ENCODE measurements at places on chromosomes 2 and 18.

- no peak for DNase-seq
Observed at GRCh38 chr2:112684415-112684775, 36.4 kb upstream of the NT5DC4 start.

- DNase-seq, result peak; percentile 86
Observed at GRCh38 chr2:113324684-113325160, 46.0 kb upstream of the PAX8 start.

DNA sequence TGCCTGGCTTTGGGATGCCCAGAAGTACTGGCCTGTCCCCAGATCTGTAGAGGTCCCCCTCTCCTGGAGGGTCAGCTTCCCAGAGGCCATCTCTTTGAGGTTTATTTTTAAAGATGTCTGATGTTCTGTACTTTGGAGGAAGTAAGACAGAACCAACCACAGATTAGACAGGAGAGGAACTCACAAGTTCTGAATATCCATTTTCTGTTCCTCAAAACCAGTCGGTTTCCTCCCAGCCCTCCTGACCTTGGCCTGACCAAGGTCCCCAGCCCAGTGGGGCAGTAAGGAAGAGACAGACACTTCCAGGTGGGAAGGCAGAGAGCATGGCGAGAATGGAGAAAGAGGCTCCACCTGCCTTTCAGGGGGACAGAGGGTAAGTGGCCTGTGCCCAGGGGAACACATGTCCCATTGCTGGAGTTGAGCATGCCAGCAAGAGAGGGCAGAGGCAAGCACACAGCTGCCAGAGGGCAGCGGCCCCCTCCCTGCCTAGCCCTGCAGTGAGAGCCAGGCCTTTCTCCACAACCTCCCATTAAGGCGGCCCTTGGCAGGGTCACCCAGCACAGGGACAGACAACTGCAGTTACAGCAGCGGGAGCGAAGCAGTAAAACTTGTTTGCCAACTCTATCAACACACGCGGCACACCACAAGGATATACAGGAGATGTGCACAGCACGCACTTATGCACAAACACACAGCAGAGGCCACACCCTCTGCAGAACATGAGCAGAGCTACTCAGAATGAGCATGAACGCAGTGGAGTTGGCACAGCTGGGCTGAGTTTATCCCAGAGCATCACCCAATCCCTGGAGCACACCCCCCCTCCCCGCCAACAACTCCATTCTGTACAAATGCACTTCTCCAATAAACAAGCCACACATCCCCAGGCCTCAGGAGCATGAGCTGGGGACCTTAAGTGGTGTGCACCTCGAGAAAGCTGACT lies 18.5 kb upstream of the SEMA4C start:
- no peak for DNase-seq

GRCh38 chr2:134455426-134455825 lies 201.6 kb downstream of the MGAT5 start:
- DNase-seq, result no peak

- DNase-seq, result no peak
Observed at GRCh38 chr2:232609607-232610006, 23.8 kb upstream of the EFHD1 start.

DNA sequence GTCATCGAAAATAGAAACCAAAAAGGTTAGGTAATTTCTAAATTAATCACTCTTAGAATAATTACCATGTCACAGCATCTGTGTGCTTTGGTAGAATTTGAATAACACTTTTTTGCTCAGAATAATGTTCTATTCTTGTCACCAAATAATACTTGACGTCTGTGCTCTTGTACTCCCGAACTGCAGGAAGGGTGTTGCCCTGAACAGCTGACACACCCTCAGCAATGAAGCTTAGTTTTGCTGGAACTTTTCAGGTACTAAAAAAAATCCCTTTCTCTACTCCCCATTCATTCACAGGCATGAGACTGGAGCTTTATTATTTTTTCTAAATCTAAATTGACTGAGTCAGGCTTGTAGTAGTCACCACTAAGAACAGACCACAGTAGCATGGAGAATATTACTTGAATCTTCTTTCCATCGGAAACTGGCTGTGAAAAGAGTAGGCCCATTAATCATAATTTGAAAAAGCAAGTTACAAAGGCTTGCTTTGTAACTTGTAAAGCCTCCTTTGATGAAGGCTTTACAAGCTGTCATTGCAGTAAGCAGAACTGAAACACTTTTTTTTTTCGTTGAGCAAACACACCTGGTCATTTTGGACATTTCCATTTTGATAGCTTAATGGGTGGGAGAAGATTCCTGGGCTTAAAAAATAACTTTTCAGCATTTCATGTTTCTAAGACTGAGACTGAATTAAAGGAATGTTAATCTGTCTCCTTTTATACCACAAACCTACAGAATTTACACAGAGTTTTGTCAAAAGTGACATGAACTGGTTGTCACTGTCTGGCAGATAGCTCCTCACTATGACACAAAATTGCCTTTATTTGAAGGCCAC lies 70.3 kb upstream of the PELI1 start:
- no peak for DNase-seq

DNA sequence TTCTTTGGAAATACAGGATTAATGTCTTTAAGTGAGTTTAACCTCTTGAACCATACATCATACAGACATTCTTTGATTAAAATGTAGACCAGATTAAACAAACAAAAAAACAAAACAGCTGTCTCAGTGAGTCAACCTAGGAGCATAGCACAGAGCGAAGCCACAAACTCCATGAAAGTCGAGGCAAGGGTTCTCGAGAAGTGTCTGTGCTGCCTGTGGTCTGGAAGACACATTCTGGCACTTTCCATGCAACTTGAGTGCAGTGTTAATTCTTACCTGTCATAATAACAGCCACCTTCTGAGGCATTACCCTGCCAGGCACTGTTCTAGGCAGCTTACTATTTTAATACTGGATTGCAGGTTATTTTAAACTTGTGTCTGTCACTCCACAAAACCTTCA lies 435.5 kb upstream of the MMADHC start:
- no peak for DNase-seq

- no peak for DNase-seq
Observed at GRCh38 chr2:11375025-11375688, 30.7 kb upstream of the ROCK2 start.

- DNase-seq, result no peak
Observed at GRCh38 chr2:20487030-20487391, 40.1 kb downstream of the RHOB start.

DNA sequence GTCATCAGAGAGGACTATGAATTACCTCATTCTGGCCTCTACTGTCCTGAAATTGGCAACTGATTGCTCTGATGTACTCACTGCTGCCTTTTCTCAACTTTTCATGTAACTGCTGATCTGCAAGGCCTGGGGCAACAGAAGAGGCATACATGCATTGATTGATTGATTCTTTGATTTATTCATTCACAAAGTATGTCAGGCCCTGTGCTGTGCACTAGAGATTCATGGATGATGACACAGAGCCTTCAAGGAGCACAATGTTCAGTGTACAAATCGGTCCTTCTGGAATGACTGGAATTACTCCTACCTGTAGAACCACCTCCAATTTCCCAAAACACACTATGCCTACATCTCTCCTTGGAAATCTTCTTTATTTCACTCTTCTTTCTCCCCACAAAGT lies 111.3 kb downstream of the LRATD1 start:
- no peak for DNase-seq

- no peak for DNase-seq
Observed at GRCh38 chr18:51647346-51647745, 449.9 kb upstream of the MEX3C start.

DNA sequence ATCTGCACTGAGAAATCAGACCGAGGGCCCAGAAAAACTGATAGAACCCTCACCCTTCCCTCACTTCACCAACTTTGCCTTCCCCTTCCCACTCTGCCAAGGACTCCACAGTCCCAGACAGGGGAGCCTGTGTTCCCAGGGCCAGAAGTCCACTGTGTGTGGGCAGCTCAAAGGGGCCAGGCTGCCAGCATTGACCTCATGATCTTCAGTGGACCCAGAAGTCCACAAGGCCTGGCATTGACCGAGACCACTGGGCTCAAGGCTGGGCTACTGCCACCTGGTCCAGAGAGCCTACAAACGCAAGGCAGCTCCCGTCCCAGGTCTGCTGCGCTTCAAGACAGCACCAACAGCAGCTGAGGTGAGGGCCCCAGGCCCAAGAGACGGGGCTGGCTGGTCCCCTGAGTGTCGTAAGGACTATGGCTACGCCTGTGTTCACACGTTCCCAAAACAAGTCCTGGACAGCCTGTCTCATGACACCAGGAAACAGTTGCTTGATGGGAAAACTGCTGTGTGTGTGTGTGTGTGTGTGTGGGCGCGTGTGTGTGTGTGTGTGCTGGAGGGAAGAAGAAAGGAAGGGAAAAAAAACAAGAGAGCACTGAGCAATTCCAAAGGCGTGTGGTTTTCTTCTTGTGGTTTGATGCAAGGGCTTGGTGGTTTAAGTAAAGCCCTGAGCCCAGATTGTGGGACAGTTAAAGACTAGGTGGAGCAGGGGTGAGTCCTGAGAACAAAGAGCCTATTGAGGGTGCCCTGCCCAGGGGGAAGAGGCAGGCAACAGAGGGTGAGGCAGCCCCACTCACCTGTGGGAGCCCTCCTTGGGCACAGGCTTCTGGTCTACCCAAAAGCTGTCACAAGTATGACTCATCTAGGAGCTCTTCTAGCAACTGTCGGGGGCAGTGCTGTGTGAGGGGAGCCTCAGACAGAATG lies 46.6 kb upstream of the ZBTB7C start:
- DNase-seq, result peak; percentile 95

DNA sequence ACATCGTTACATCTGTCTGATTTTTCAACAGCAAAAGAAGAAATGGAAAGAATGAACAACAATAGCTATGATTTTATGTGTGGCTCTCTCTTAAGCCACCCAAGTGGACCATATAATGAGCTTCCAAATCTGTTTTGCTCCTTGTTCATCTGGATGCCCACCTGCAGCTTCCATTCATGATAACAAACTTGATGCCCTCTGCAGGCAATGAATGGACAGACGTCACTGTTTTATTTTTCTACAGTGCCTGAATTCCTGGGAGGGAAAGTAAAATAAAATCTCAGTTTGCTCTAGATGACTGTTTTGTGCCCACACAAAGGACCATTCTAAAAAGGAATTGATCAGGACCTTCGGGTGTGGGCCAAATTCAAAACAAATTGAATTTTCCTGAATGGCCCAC lies 5.0 kb downstream of the MREG start:
- DNase-seq, result no peak

- DNase-seq, result no peak
Observed at GRCh38 chr2:29269765-29270109, 154.5 kb downstream of the CLIP4 start.

GRCh38 chr2:180695586-180696401 lies 284.6 kb upstream of the UBE2E3 start:
- DNase-seq, result no peak

DNA sequence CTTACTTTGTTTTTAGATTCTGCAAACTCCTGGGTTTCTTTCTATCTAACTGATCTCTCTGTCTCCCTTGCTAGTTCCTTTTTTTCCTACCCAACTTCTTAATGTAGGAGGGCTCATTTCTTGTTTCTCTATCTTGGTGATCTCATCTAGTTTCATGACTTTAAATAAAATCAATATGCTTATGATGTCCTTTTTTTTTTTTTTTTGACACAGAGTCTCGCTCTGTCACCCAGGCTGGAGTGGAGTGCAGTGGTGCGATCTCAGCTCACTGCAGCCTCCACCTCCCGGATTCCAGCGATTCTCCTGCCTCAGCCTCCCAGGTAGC lies 42.2 kb upstream of the IL1RL1 start:
- no peak for DNase-seq

DNA sequence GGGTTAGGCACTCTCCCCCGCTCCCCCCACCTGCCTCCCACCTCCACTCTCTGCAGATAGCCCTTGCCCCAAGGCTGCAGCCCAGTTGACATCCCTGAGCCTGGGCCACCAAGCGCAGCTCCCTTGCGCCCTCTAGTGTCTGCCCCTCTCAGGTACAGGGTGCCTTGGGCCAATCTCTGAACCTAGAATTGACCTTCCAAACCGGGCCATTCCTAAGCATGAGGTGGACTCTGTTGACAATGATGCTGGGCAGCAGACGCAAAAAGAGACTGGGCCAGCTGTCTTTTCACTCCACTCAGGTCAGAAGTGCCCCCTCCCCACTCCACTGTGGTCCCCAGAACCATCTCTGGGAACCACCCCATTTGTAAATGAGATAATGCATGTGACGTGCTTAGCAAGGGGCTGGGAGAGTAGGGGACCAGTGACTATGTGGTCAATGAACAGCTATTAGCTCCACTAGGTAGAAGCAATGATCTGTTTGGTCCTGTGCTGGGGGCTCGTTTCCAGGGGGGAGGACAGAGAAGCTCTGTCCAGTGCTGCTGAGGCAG lies 43.3 kb upstream of the PLB1 start:
- DNase-seq, result peak; percentile 42

- DNase-seq, result no peak
Observed at GRCh38 chr2:33380001-33380609, 96.3 kb upstream of the RASGRP3 start.

DNA sequence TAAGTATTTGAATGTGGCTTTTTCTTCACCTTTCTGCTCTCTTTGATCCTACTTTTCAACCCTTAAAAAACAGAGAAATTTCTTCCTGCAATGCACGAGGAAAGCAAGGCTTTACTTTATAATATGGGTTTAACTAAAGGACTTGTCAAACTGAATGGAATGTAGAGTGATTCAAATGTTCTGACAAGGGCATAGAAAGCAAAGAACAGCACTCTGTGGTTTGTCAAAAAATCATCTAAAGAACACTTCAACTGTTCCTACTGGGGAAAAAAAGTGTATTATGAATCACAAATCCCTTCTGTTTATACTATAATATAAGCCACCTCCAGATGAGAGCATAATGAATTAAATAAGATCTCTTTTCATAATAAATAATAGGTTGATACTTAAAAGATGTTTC lies 45.0 kb upstream of the RIT2 start:
- peak; percentile 24 for DNase-seq

DNA sequence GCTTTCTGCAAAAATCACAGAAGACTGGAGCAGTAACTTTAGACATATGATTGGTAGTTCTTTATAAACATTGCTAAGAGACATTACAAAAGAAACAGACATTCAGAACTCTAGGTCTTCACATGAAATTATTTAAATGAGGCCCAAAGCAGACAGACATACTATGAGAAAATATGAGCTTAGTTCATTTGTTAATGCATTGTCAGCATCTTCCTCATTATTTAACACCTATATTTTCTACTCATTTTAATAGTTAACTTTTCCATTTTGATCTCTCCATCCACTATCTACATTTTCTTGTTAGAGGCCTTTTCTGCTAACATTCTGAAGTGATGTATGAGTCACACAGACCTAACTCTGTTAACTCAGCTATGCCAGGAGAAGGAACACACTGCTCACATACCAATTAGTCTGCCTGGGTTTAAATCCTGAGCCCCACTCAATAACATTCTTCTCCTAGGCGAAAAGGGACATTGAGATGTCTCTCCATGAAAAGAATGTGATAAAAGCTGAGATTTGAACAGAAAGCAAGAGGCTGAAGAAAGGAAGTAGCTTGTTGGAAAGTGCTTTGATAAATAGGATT lies 400.3 kb upstream of the PKDCC start:
- DNase-seq, result peak; percentile 2
